Stimulated activated CD4-positive, alpha-beta T cell treated with anti-CD3 and anti-CD28 coated beads, Interleukin-2, amount 100 ng/mL, for 48 hours (primary cell): ENCODE measurements at places on chromosomes 12 and 14.

DNA sequence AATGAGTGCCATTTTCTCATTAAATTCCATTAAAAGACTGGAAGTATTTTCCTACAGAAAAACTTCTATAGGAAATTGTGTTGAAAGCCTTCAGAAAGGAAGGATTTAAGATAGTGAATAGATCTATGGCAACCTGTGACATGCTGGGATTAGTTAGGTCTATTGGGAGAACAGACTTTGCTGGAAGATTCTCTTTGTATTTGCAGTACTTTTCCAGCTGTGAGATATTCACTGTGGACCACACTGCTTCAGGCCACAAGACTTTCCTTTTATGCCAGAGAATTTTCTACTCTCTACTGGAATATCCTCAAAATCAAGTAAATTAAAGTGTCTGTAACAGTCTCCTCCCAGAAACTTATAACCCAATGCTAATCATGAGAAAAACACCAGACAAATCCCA lies 136.2 kb downstream of the MYRFL start:
- DNase-seq = no peak

DNA sequence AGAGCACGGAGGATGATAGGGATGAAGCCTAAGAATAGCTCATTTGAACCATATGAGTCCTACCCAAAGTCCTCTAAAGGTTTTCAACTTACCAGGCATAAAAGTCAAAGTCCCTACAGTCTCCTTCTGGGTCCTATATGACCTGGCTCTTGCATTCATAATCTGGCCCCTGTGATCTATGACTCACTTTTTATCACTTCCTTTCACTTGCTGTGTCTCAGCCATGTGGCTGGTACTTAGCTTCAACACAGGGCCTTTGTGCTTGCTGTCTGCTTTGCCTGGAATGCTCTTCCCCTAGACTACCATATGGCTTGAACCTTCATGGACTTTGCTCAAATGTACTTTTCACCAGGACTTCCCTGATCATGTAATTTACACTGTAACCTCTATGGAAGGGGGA lies 137.6 kb upstream of the TMTC1 start:
- no peak for DNase-seq

- no peak for DNase-seq
Observed at GRCh38 chr12:18849080-18849479, 111.2 kb downstream of the CAPZA3 start.

DNA sequence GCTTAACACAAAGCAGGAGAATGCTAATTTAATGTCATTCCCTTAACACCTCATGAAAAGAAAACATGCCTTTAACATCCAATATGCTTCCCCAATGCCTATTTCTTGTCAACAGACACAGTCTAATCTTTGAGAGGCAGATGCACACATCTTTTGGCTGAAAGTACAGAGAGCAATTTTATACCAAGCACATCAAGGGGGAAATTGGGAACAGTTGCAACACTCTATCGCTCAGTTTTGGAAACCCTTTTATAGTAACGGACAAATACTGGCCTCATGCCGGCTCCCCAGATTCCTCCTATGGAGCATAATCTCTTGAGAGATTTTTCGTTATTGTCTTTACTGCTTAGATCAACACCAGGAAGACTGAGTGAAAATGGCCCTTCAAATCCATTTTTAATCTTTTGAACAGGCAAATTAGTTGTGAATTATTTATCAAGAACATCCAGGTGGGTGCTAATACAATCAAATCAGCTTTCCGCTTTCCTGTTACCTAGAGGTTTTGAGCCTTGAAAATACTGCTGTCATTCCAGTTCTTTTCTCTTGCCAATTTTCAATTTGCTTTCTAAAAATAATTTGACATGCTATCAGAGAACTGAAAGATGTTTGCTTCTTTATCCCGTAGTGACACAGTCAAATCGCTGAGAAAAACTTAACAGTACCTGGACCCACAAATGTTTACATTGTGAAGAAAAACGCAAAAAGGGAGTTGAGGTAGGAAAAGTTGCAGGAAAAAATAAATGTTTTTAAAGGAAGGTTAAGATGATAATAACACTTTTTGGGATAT lies 60.7 kb upstream of the CAND1 start:
- DNase-seq = no peak

GRCh38 chr14:85054178-85054577 lies 475.8 kb upstream of the FLRT2 start:
- DNase-seq = no peak

DNA sequence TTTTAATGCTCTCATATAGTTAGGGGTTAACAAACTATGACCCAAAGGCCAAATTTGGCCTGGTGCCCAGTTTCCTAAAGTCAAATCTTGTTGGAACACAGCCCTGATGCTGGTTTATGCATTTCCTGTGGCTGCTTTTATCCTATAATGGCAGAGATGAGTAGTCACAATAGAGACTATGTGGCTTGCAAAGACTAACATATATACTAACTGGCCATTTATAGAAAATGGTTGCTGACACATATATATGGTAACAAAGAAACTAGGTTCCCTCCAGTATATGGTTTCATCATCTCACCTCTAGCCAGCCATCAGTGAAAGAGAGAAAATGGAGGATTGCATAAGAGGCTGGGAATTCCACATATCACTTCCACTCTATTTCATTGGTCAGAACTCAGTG lies 10.8 kb downstream of the NAV3 start:
- no peak for DNase-seq

DNA sequence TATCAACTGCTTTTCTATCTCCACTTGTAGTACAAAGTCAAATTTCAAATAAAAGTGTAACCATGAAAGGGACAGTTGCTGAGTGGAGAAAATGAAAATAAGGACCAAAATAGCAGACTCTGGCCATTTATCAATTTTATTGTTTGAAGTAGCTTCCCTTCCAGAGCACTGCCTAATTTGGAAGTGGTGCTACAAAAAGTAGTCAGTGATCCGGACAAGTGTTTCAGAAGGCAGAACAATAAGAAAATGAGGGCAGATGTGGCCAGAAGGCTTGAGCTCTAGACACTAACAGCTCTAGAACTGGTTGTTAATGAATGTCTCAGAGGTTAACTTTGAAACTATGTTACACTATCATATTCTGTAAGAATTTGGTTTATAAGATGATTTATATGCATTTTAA lies 48.9 kb downstream of the ABCC9 start:
- no peak for DNase-seq

- DNase-seq = no peak
Observed at GRCh38 chr14:67447033-67447381, 35.0 kb upstream of the PLEK2 start.

DNA sequence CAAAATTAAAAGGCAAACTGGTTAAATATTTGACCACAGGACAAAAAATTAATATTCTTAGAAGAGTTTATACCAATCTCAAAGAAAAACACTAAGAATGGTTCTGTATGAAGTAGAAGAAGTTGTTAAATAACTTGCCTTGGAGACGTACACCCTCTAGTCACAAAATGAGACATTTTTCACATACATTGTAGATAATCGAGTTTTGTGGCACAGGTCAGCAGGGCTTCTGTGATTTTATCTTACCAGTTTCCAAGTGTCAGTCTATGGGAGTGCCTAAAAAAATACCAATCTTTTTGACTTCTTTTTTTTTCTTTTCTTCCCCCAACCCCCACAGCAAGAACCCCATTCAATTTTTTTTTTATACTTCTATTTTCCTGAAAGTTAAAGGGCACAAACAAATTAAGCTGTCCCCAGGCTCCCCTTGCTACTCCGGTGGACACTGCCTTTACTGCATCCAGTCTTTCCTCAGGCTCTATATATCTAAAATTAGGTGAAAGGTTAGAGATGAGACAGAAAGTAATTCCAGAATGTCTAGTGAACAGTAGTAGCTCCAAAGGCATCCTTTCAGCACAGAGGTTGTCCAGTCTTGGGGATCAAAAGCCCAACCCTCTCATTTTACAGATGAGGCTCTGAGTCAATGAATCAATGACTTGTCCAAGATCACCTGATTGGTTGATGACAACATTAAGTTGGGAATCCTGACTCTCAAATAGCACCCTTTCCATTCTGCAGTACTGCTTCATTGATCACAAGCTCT lies 6.2 kb downstream of the LIMA1 start:
- no peak for DNase-seq

DNA sequence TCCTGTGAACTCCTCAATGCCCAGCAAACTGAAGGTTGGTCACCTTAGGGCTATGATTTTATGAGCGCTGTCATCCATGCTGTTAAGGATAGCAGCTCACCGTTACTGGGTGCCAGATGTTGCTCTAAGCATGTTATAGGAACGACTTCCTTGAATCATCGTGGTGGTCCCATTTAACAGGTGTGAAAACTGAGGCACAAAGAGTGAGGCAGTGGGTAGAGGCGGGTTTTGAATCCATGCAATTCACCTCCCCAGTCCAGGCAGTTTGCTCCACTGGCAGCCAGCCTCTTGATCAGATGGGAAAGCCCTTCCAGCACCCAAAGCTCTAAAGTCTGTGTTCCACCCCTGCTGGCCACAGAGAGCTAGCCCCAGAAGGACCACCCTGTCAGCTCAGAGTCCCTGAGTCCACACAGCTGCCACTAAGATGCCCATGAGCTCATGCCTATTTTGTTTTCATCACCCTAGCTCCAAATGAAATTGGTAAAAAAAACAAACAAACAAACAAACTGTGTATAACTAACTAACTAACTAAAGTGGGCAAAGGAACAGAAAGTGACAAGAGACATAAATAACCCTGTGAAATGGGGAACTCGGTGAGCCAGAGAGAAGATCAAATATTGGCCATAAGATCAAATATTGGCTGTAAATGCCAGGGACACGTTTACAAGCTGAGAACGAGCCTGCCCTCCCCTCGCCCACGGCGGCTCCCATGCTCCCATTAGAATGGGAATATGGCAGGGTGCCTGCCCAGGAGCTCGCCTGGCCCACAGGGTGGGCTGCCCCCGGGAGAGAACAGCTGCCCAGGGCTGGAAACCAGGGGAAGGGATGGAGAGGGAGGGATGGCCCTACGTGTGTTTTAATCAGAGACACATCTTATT lies 72.3 kb upstream of the RFLNA start:
- DNase-seq = no peak

GRCh38 chr14:93137864-93138263 lies 22.1 kb upstream of the ITPK1 start:
- no peak for DNase-seq

- no peak for DNase-seq
Observed at GRCh38 chr14:76138119-76138757, 13.5 kb upstream of the GPATCH2L start.

DNA sequence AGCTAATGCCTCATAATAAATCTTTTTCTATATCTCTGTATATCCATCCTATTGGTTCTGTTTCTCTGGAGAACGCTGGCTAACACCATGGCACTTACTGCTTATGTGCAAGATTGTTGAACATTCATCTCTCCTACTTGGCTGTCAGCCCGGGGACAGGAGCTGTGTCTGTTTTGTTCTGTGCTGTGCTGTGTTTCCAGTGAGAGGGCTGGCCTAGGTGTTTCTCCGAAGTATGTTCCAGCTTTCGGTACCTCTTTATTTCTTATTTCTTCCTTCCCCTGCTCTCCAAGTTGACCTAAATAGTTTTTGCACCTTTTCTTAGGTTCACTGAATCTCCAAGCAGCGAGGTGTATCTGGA lies 18.8 kb upstream of the NR4A1 start:
- DNase-seq = no peak

DNA sequence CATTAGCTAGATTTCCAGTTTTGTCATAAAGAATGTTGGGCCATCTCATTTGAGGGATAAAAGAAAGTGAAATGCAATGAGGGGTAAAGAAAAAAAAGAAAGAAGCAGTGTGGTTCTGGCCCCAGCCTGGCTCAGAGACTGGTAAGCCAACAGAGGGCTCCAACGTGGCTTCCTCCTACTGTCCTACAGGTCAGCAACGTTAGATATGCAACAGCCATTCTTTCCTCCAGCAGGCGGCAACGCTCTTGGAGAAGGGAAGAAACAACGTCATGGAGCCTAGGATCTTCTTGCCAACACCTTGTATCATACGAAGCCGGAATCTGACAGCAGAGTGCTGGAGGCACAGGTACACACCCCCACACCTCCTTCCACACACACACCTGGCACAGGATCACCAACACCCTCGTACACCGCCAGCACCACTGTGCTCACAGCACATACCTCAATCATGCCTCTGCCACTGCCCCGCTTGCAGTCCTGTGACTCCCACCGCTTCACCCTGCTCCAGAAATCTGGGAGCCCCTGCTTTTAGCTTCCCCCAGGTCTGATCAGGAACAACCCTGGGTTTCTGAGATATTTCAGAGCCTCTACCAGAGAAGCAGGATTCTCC lies 102.8 kb downstream of the RPAP3 start:
- no peak for DNase-seq

GRCh38 chr12:64395739-64396138 lies 5.2 kb upstream of the C12orf56 start:
- no peak for DNase-seq

- no peak for DNase-seq
Observed at GRCh38 chr12:91983935-91984334, 161.7 kb downstream of the BTG1 start.

GRCh38 chr14:72118841-72119240 lies 186.6 kb downstream of the RGS6 start:
- DNase-seq = no peak

DNA sequence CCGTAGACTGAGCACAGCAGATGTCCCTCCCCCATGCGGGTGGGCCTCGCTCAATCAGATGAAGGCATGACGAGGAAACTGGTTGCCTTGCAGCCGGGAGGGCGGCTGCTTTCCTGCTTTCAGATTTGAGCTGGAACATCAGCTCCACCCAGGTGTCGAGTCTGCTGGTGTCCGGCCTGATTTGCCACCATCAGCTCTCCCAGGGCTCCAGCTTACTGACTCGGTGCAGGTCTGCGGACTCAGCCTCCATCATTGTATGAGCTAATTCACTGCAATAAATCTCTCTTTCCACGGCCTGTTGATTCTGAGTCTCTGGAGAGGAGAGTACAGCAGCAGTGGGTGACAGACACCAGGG lies 156.2 kb downstream of the KIF26A start:
- no peak for DNase-seq

DNA sequence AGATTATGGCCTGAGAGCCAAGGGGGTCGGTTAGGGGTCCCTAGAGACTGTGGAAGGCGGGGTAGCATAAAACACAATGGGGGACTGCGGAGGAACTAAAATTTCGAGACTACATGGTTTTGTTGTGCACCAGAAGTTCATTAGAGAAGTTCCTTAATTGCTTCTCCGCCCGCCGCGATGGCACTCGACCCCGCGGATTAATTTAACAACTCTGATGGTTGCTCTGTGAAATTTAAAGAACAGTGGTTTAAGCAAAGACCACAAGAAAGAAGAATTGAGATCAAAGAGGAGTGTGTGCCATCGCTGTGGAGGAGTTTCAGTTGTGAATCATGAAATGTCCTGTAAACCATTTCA lies 1.4 kb upstream of the CCDC88C start:
- DNase-seq = no peak

- peak; percentile 88 for DNase-seq
Observed at GRCh38 chr12:94100990-94101737, 47.2 kb upstream of the PLXNC1 start.

DNA sequence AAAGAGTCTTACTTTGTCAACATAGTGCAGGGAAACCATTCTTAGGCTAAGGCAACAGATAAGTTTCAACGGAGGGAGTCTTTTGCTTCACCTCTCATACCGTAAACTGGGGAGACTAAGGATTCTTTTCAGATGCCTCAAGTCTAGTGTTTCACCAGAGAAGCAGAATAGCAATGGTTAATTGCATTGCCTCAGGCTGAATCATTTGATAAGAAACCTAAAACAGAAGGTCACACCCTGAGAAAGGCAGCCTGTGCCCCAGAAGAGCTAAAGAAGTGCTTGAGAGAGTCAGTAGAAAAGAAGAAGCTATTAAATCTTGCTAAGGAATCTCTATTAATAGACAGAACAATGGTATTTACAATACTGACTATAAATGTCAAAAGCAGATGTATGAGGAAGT lies 21.8 kb upstream of the ATXN7L3B start:
- no peak for DNase-seq
